ENCODE measurements at places on chromosomes 3 and 15. TPM values are rescaled to one million over a fixed set of nuclear protein-coding genes. Genes with fewer than 3 reads are reported as not detected.

Gene DOCK3
- 0.57 TPM for polyA plus RNA-seq

Gene MCTP2
- 3.7 TPM for polyA plus RNA-seq

Gene SPINT1
- polyA plus RNA-seq: 39.3 TPM

Gene ANKRD34C
- 0.47 TPM for polyA plus RNA-seq

Gene GJD2
- polyA plus RNA-seq: 5.2 TPM

Gene LCTL
- polyA plus RNA-seq: not detected

Gene NEK4
- polyA plus RNA-seq: 4.0 TPM

Gene IGF2BP2
- polyA plus RNA-seq: 11.2 TPM

Gene P3H2
- polyA plus RNA-seq: 5.0 TPM

Gene BFSP2
- polyA plus RNA-seq: not detected

Gene CFAP100
- polyA plus RNA-seq: not detected

Gene NDN
- polyA plus RNA-seq: 38.9 TPM

Gene ALAS1
- 20.2 TPM for polyA plus RNA-seq

Gene DPPA2
- not detected for polyA plus RNA-seq

Gene SYNPR
- not detected for polyA plus RNA-seq

Gene SST
- polyA plus RNA-seq: 3,090 TPM

Gene LYZL4
- not detected for polyA plus RNA-seq

Gene SLC22A14
- 0.35 TPM for polyA plus RNA-seq

Gene WDR93
- polyA plus RNA-seq: 0.11 TPM

Gene DUOXA2
- polyA plus RNA-seq: not detected

Gene SAMD7
- not detected for polyA plus RNA-seq

Gene NAALADL2
- polyA plus RNA-seq: 0.76 TPM

Gene UBA7
- 72.9 TPM for polyA plus RNA-seq

Gene DYNLT2B
- polyA plus RNA-seq: 7.9 TPM

Gene KCNH8
- polyA plus RNA-seq: 2.6 TPM

Gene LMAN1L
- not detected for polyA plus RNA-seq

Gene ERICH6
- polyA plus RNA-seq: not detected

Gene MLH1
- polyA plus RNA-seq: 8.3 TPM

Gene C2CD4A
- 3.5 TPM for polyA plus RNA-seq

Gene ITGA11
- polyA plus RNA-seq: 1.1 TPM

Gene GHSR
- 0.27 TPM for polyA plus RNA-seq

Gene CYB561D2
- 30.4 TPM for polyA plus RNA-seq

Gene SLC28A1
- 0.02 TPM for polyA plus RNA-seq

Gene MYO5C
- polyA plus RNA-seq: 12.8 TPM

Gene PAQR5
- 5.7 TPM for polyA plus RNA-seq

Gene SNAPC5
- polyA plus RNA-seq: 20.5 TPM

Gene COX17
- 118 TPM for polyA plus RNA-seq

Gene MUSTN1
- polyA plus RNA-seq: 35.2 TPM

Gene COL6A5
- not detected for polyA plus RNA-seq

Gene GOLGA8Q
- polyA plus RNA-seq: 1.3 TPM

Gene SLC12A8
- polyA plus RNA-seq: 8.5 TPM

Gene SRGAP3
- polyA plus RNA-seq: 1.9 TPM

Gene RBPMS2
- polyA plus RNA-seq: 1.8 TPM

Gene SLC6A1
- 1.7 TPM for polyA plus RNA-seq

Gene AQP9
- polyA plus RNA-seq: 0.15 TPM

Gene CADPS
- polyA plus RNA-seq: 28.1 TPM

Gene ARL8B
- 14.6 TPM for polyA plus RNA-seq

Gene SI
- under 0.01 TPM for polyA plus RNA-seq

Gene UBAP1L
- 7.9 TPM for polyA plus RNA-seq

Gene XCR1
- not detected for polyA plus RNA-seq

Gene COX5A
- 103 TPM for polyA plus RNA-seq

Gene TGM5
- polyA plus RNA-seq: not detected
